AG04450 (cell line): ENCODE measurements at places on chromosomes 4 and X.

GRCh38 chr4:8602686-8603430, 10.3 kb downstream of the CPZ start:
- no peak for DNase-seq

- no peak for DNase-seq
Observed at GRCh38 chrX:314781-315595, 3.6 kb downstream of the GTPBP6 start.

GRCh38 chrX:68084765-68085164, 348.5 kb downstream of the OPHN1 start:
- DNase-seq: peak; percentile 10

DNA sequence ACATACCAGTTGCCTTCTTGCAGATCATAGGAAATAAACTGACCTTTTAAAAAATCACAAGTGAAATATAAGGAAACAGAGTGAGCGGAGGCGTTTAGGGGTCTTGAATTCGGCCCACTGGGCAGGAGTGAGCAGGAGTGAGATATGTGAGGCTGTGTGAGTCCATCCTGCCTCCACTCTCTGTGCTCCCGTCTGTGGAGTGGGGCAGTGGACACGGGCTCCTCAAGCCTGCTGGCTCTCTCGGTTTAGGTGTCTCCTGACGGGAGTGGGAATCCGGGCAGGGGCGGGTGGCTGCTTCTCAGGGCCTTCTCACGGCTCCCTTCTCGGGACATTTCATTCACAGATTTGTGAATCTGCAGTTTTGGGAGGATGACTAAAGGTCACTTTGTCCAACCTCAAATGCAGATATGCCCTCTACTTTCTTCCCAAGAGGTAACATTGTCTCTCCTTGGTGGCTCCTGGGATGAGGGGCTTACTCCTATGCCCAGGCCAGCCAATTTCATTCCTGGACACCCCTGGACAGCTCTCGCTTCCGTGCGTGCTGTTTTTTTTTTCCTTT, 27.6 kb downstream of the CYTL1 start:
- DNase-seq: no peak

- DNase-seq: no peak
Observed at GRCh38 chrX:153973127-153974002, 811 bp downstream of the TMEM187 start.

GRCh38 chr4:74435296-74435695, 9.6 kb upstream of the AREG start:
- no peak for DNase-seq

- DNase-seq: no peak
Observed at GRCh38 chrX:97074400-97074799, 190.7 kb downstream of the RPA4 start.

DNA sequence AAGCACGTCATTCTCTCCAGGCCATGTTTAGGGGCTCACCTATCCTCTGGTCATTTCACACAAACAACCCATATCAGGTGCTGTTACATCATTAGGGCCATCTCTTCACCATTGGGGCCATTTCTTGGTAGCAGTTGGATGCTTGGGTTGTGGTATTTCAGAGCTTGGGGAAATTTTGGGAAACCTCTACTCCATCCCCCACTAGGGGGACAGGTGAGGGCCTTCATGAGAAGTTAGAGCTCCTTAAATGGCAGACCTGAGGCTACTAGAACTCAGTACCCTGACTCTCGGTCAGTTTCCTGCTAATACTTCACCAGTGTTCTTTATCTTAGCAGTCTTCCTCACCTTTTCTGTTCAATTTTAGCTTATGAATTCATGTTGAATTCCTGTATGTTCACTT, 50.2 kb downstream of the ZNF827 start:
- no peak for DNase-seq

GRCh38 chr4:83269256-83269655, 15.3 kb downstream of the COQ2 start:
- DNase-seq: no peak

DNA sequence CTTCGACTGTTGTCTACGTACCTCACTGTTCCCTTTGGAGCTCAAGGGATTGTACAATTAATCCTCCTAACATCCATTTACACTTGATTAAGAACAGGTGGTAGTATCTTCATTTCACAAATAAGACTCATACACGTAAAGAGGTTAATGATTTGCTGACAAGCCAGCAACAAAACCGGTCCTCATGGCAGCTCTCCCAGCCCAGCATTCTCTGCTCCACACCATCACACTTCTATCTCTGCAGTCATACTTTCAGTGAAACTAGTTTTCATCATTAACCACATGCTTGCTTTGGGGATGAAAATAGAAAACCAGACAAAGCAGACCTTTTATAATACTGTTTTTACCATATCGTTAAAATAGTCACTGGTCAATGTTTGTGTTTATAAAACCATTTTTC, 28.7 kb upstream of the CASK start:
- no peak for DNase-seq

- DNase-seq: no peak
Observed at GRCh38 chrX:100379388-100379986, 30.6 kb downstream of the PCDH19 start.

DNA sequence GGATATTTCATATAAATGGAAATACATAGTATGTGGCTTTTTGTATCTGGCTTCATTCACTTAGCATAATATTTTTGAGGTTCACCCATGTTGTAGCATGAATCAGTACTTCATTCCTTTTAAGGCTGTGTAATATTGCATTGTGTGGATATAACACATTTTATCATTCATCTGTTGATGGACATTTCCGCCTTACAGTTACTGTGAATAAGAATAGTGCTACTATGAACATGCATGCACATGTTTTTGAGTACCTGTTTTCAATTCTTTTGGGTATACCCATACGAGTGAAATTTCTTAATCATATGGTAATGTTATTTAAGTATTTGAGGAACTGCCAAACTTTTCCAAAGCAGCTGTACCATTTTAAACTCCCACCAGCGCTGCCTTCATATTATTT, 539.6 kb upstream of the DIPK2B start:
- no peak for DNase-seq

- peak; percentile 8 for DNase-seq
Observed at GRCh38 chrX:39953879-39954278, 143.9 kb downstream of the BCOR start.

DNA sequence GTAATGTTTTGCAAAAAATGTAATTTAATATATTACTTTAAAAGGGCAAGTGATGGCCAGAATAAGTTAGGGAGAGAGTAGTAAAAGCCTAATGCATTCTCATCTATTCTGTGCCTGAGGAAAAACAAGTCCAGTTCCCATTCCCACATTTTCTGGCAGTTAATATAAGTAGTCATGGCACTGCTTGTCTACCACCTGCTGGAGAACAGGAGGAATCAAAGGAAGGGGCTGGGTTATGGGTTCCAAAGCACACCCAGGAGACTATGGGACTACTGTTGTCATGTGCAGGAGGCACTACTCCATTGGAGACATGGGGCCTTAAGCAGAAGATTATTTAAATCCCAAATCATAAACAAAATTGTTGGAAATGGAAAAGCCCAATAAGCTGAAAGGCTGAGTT, 2618.6 kb downstream of the ARAP2 start:
- no peak for DNase-seq

- DNase-seq: no peak
Observed at GRCh38 chrX:119009071-119009470, 34.7 kb downstream of the LONRF3 start.

GRCh38 chrX:2228536-2228935, 272.2 kb downstream of the DHRSX start:
- DNase-seq: no peak

DNA sequence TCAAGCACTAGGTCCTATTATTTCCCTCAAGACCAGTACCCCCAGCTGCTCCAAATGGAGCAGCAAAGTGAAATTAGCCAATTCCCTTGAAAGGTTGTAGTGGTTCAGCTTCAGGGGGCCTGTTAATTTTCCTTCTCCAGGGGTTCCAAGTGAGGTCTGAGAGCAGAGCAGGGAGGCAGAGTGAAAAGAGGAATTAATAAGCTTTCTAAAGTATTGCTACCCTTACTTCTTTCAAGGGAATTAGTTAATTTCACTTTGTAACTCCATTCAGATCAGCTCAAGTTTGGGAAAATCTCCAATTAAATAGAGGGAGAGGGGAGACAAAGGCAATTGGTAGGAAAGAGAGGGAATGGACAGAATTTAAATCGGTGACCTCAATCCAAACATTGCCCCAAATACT, 78.7 kb upstream of the SLC7A11 start:
- no peak for DNase-seq

GRCh38 chr4:53541577-53542206, 49.6 kb downstream of the LNX1 start:
- DNase-seq: peak; percentile 68

- no peak for DNase-seq
Observed at GRCh38 chr4:159829184-159829583, 726.3 kb downstream of the RAPGEF2 start.

- DNase-seq: no peak
Observed at GRCh38 chrX:153488231-153488914, 6.4 kb upstream of the BGN start.

GRCh38 chr4:2264481-2265041, 2.7 kb upstream of the MXD4 start:
- DNase-seq: no peak

DNA sequence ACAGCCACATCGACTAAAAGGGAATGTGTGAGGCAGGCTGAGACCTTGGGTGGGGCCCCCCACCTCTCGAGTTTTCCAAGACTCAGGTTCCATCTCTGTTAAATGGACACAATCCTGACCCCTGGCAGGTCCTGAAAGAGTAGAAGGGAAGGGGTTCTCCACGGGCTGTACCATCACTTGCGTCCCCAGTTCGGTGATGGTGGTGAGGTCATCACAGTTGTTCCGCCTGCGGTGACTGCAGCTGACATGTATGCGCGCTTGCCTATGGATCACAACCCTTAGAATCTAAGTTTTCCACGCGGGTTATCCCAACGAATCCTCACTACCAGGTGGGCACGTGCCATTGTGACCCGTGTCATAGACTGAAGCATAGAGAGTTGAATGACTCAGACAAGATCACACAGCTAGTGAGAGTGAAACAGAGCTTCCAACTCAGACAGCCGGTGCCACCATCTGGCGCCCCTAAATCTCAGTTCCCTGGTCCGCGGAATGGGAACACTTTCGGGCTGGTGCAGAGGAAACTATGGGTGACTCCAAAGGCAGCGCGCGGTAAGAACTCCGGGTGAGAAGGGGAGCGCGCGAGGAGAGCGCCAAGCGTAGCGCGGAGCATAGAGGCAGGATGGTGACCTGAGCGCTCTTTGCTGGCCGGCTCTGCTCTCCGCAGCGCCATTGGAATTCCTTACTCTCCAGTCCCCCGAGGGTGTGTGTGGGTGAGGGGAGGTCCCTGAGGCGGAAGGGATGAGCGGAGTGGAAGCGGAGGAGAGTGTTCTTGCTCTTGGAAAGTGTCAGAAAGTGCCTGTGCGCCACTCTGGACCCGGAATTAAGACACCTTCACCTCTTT, 10.5 kb downstream of the MSX1 start:
- no peak for DNase-seq

DNA sequence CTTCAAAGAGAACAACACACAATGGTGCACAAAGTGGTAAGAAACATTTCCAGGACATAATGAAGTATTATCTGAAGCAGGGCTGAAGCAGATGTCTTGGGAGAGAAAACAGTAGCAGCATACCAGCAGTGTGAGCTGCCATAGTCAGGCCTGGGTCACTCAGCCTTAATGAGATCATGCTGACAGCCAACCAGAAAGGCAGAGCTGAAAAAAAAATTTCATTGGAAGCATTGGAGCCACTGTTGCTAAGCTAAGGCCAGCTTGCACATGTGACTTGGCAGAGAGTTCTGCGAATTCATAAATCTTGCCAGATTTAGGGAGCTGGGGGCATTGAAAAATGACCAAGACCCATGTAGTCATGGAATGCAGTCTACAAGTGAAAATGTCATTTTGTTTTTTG, 444.0 kb upstream of the PITX2 start:
- no peak for DNase-seq
